ENCODE measurements at places on chromosomes 11 and 22. TPM values are rescaled to one million over a fixed set of nuclear protein-coding genes. Genes with fewer than 3 reads are reported as not detected.

OR10G7 gene
- not detected for total RNA-seq

APOBEC3G gene
- total RNA-seq = 6.4 TPM

CALCA gene
- total RNA-seq = not detected

SLC6A5 gene
- total RNA-seq = not detected

- DNase-seq = no peak
Observed at GRCh38 chr11:107621081-107621480, 30.1 kb downstream of the ELMOD1 start.

DNA sequence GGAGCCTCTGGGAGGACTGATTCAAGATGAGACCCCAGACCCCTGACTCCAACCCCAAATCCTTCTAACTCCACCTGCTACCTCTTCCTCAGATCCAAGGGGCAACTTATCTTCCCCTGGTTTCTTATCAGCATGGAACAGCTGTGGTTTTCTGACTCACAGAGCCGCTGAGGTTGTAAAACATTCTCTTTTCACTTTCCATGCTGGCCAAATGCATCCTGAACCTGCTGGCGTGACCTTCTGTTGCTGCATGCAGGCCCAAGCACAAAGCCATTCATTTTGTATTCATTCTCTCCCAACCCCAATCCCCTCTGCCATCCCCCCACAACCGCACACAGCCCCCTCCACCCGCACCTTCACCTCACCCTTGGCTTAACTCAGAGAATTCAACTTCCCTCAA lies 70.3 kb downstream of the SEZ6L start:
- DNase-seq = no peak

GRCh38 chr11:132114185-132114584 lies 743.8 kb downstream of the NTM start:
- no peak for DNase-seq

Data from mesenteric fat pad (tissue), 1 donor.